ENCODE measurements at places on chromosomes 16 and 17.
A peak's percentile ranks its signal among the peaks of the same experiment; 100 is the strongest.

- DNase-seq, result no peak
These were observed 121.1 kb downstream of the IRX5 start for GRCh38 chr16:55051571-55052347.

DNA sequence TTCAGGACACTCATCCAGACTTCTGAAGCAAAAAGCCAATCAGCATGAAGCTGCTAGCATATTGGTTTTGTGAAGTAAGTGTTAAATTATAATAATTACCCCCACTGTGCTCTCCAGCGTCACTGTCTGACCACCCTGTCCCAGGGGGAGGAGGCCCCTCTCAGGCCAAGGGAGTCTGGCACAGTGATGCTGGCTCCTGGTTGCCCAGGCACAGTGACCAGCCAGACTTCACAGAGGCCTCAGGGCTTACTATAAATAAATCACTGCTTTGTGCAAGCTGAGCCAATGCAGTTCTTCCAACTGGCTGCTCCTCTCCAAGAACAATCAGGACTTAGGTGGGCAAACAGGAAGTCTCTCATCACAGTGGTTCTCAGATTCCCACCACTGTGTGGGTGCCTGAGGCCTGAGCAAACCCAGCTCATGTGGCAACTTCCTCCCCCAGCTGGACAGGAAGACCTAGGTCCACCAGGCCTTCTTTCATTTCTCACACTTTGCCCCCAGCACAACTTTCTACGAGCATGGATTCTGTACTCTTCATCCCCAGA is 1.7 kb upstream of the DBNDD1 start:
- DNase-seq, result peak; percentile 54

DNA sequence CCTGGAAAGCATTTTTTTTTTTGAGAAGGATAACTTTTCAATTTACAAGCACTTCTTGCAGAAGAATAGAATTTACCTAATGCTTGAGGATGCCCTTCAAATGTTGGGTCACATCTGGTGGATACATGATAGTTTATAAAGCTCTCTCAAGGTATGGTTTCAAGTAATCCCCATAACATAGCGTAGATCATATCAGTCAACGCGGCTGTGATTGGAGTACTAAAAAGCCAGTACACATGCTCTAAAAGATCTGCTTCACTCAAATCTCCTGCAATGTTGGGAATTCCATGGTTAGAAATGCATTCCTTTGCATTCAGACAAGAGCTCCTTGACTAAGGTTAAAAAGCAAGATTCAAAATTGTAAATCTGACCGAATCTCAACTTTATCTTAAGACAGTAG is 3.9 kb upstream of the KCNJ16 start:
- DNase-seq, result no peak

GRCh38 chr17:42118545-42118944 is 2.6 kb downstream of the KAT2A start:
- no peak for DNase-seq

DNA sequence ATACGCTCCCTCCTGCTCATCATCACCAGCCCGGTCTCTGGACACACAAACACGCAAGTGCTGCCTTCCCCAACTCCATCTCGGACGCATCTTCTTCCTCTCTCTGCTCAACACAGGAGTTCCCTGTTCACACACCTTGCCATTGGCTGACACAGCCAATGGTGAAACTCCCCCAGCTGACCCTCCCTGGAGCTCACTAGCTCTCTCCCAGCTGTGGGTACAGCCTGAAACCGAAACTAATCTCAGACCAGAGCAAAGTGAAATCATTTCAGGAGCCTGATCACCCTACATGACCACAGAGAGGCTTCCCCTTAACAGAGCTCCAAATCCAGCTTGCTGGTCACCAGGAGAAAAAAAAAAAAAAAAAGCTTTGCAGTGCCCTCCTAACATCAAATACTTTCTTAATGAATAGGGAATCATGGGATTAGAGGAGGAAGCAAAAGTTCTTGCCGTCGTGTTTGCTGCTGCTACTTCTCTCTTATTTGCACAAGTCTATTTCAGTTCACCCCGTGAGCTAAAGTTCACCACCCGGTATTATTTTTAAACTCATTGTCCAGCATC is 8.3 kb downstream of the CUEDC1 start:
- DNase-seq, result no peak

GRCh38 chr17:47811709-47812108 is 9.9 kb downstream of the OSBPL7 start:
- DNase-seq, result no peak

DNA sequence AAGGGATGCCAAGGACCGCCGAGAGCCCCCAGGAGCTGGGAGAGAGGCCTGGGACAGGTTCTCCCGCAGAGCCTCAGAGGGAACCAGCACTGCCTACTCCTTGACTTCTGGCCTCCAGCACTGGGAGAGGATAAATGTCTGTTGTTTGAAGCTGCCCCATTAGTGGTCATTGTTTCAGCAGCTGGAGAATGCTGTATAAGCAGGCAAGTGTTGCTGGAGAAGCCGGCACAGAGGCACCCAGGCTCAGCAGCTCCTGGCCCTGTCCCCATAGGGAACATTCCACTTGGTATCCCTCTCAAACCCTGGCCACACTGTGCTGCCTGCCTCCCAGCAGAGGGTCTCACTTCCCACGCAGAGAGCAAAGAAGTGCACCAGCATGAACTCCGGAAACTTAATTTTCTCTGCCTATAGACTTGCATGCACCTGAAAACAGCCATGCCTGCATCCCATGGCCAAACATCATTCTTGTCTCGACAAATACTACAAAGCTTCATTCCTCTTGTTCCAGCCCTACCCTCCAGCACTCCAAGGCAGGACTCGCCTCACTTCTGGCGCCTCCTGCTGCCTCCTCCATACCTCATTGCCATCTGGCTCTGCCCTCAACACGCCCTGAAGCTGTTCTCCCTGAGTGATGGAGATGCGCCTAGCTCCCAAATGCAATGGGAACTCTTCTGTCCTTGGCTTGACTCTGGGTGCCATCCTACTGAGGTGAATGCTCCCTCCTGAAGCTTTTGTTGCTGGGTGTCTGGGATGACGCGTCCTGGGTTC is 88.1 kb downstream of the DNAH17 start:
- DNase-seq, result no peak

DNA sequence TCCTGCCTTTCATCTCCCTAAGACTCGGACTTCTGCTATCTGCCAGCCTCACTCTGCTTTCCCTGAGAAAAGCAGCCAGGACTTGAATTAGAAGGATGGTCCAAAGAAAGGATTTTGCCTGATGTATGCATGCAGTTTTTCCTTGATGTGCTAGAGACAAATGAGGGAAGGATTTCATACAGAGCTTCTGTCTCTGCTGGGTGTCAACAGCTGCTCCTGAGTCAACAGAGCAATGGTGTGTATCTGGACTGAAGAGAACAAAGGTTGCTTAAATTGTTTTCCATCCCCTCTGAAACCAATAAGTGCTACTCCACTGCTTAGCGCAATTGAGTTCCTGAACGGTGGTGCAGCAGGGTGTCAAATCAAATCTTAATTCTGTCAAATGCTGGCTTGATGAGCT is 680.6 kb upstream of the C16orf82 start:
- DNase-seq, result no peak

DNA sequence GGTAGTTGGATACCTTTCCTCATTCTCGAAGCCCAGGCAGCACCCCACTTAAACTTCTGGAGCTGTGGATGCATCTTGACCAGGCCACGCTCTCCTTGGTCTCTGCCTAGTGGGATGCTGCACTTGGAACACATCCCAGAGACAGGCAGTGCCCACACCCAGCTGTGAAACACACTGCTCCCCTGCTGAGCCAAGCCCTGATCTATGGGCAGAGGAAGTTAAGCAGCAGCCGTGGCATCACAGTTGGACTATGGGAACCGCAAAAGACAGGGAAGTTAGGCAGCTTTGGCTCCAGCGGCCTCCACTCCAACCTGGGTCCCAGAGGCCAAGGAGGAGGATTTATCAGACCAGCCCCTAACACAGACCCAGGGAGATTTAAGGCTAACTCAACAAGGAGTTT is 284.8 kb upstream of the CCL2 start:
- no peak for DNase-seq

GRCh38 chr17:77297693-77298666 is 157.2 kb downstream of the SEC14L1 start:
- DNase-seq, result no peak

DNA sequence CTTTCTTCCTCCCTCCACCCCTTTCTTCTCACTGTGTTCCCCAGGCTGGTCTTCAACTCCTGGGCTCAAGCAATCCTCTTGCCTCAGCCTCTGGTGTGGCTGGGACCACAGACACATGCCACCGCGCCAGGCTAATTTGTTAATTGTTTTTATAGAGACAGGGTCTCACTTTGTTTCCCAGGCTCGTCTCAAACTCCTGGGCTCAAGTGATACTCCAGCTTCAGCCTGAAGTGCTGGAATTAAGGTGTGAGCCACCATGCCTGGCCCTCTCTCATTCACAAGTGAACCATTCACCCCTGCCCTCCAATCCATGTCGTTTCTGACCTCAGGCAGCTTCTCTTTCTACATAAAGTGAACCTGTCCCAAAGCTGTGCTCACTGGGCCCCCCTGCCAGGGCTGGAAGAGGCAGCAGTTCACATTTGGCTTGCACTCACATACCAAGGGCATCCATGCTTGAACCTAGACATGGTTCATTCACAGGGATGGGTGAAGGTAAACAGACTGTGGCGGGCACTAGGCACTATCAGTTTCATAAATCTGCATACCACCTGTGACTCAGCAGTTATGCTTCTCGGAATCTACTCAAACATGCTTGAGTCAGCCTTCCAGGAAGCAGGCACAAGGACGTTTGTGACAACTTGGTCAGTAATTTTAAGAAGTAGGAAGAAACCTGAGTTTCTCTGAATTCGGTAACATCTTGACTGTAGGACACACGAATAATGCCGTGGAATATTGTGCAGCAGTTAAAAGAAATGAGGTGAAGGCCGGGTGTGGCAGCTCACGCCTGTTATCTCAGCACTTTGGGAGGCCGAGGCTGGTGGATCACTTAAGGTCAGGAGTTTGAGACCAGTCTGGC is 6.0 kb upstream of the RNF213 start:
- DNase-seq, result no peak

GRCh38 chr17:59527931-59528330 is 37.5 kb upstream of the DHX40 start:
- DNase-seq, result no peak

DNA sequence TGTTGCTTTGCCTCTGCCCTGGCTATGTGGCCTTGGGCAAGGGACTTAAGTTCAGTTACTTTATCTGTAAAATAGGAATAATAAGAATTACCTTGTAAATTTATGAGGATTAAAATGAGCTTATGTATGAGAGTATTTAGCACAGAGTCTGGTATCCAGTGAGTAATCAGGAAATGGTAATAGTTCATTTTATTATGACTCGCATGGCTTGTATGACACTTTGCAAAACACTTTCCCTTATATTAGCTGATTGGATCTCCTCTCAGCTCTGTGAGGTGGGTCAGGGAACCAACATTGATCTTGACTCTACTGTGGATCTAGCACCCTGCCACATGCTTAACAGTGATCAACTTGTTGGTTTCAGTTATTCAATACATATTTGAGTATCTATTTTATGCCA is 8.3 kb upstream of the CDH3 start:
- DNase-seq, result no peak

- no peak for DNase-seq
These were observed 19.8 kb upstream of the FAM83G start for GRCh38 chr17:19024101-19025078.

DNA sequence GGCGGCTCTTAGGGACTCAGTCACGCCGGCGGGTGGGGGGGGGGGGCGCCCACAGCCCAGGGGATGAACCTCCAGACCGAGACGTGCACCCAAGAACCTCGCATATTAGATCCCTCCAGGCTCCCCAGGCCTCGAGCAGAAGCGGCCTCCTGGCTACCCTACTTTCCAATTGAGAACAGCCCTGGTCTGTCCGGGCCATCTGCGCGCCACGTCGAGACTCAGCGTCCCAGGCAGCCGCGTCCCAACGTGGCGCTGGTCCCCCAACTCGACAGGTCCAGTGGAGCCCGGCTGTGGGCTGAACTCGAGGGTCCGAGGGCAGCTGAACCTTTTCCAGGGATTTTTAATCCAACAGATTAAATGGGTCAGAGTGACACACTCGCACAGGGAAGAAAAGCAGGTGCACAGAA is 2.3 kb upstream of the IRX3 start:
- DNase-seq, result no peak

DNA sequence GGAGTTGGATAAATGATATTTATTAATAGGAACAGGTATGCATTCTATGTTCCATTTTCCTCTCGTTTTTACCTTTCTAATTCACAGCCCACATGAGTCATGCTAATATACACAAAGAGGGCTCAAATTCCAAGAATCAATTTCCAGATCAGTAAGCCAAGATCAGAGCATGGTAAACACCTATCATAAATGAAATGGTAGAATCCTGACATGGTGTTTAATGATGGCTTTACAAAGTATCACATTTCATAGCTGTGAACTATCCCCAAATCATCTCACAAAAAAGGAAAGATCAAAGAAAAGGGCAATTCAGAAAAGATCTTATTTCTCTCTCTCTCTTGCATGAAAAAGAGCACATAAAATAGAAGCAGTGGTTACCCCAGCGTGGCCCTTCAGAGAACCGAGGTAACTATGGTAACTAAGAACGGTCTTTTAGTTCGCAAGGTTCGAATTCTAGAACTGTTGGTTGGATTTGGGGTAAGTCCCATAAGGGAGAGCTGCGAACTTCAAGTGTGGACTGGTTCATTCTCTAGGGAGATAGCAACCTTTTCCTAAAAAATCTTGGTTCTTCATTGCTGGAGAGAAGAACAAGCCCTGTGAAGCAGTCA is 73.0 kb downstream of the MARCHF10 start:
- DNase-seq, result no peak

- DNase-seq, result no peak
These were observed 8.6 kb downstream of the NLRC5 start for GRCh38 chr16:56997931-56998330.

DNA sequence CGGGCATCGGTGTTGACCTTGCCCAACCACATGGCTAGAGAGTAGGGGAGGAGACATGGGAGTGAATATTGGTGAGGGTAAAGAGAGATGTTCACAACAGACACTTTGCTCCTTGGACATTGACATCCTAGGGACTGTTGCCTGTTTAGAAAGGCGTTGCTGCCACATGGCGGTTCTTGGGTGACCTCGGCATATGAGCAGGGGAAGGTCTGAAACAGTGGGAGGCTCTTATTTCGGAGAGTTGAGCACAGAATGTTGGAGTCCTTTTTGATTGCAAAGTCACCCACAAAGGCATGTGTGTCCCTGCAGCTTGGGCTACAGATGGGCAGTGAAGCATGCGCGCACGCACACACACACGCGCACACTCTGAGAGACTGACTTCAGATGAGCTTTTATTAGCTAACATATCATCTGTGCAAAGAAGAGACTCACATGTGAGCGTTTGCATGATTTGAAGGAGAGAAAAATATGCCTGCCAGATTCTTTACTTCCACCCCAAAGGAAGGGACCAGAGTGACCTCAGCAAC is 104.4 kb downstream of the SHISA9 start:
- DNase-seq, result no peak

Measured in NCI-H1092 (cell line).